A549 treated with CpdA at 1 μM for 4 hours (cell line): ENCODE measurements at places on chromosomes 16 and 17. TPM values are rescaled to one million over a fixed set of nuclear protein-coding genes. Genes with fewer than 3 reads are reported as not detected.

MPO gene
- total RNA-seq, result not detected in 5 replicates

PARD6A gene
- 1.4 to 2.3 TPM (median 1.7 TPM) in 5 replicates for total RNA-seq

ZP2 gene
- not detected in 5 replicates for total RNA-seq

ITPRIPL2 gene
- 11.9 to 18.2 TPM (median 14.5 TPM) in 5 replicates for total RNA-seq

SHBG gene
- total RNA-seq, result 0.68 to 1.0 TPM (median 0.73 TPM) in 5 replicates

NLRC3 gene
- total RNA-seq, result 0.01 to 0.05 TPM in 2 of 5 replicates, not detected in the others

KLHL10 gene
- 0.03 TPM in 1 of 5 replicates, not detected in the others for total RNA-seq

GFOD2 gene
- 17.4 to 19.2 TPM (median 17.8 TPM) in 5 replicates for total RNA-seq

HBA1 gene
- 0.91 to 1.6 TPM (median 1.3 TPM) in 5 replicates for total RNA-seq

HOXB2 gene
- total RNA-seq, result 0.44 to 0.69 TPM (median 0.55 TPM) in 4 of 5 replicates, not detected in the other

HYDIN gene
- 0.21 to 0.55 TPM (median 0.32 TPM) in 5 replicates for total RNA-seq

GSDMA gene
- total RNA-seq, result not detected in 5 replicates
